ENCODE measurements at places on chromosomes 12 and 14. TPM values are rescaled to one million over a fixed set of nuclear protein-coding genes. Genes with fewer than 3 reads are reported as not detected.

DNA sequence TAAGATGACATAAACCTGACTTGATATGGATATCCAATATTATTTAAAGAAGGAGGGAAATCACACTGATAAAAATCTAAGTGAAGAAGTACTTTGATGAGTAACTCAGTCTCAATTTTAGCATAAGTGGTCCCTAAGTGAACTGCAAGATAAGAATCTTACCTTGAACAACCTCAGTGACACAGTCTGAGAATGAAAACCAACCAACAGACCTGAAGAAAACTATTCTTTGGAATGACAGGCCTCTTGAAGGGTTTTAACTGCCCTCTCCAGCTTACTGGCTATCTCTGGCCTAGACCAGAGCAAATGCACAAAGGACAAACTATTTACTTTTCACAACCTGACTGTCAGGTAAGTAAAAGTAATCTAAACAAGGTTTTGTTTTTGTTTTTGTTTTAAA, 44.7 kb downstream of the CPM start:
- DNase-seq: no peak

DNA sequence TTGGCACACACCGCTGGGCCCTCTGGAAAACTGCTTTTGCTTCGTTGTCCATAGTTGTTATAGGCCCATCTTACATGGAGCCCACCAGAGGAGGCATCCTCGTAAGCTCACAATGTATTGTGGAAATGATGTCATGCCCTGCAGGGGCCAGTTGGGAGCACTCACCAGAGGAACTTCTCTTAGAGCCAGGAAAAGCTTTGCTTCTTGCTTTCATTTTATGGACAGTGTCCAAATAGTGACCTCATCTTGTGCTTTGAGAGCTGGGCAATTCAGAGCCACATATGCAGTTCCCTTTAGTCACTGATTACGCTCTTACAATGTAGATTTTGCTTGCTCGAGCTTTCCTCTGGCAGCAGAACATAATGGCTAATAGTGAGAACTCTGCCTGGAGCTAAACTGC, 275.6 kb downstream of the AACS start:
- peak; percentile 61 for DNase-seq

DNA sequence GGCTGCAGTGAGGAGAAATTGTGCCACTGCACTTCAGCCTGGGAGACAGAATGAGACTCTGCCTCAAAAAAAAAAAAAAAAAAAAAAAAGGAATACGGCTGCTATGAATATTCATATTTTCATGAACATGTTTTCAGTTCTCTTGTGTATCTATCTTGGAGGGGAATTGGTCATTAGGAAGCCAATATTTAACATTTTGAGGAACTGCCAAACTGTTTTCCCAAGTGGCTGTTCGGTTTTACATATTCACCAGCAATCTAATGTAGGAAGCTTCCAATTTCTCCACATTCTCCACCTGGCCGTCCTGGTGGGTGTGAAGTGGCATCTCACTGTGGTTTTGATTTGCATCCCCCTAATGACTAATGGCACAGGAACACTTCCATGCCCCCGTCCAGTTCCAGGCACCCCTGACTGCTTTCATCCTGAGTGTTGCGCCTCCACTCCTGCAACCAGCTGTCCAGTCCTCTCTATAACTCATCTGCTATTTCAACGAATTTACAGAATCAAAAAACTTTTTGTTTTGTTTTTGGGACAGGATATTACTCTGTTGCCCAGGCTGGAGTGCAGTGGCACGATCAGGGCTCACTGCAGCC, 5.7 kb downstream of the STXBP6 start:
- DNase-seq: no peak

- DNase-seq: no peak
Observed at GRCh38 chr12:90939382-90939781, 15.6 kb downstream of the CCER1 start.

DNA sequence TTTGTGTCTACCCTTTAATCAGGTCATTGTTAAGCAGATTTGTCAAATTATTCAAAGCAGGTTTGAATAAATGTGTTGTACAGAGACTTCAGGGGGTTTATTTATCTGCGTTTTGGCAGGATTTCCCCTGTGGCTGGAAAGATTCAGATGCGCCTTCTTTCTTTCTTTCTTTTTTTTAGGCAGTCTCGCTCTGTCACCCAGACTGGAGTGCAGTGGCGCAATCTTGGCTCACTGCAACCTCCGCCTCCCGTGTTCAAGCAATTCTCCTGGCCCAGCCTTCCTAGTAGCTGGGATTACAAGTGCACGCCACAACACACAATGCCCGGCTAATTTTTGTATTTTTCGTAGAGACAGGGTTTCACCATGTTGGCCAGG, 6.3 kb upstream of the NANOGNB start:
- no peak for DNase-seq

GRCh38 chr14:101074196-101075024, 170.9 kb upstream of the RTL1 start:
- no peak for DNase-seq

DNA sequence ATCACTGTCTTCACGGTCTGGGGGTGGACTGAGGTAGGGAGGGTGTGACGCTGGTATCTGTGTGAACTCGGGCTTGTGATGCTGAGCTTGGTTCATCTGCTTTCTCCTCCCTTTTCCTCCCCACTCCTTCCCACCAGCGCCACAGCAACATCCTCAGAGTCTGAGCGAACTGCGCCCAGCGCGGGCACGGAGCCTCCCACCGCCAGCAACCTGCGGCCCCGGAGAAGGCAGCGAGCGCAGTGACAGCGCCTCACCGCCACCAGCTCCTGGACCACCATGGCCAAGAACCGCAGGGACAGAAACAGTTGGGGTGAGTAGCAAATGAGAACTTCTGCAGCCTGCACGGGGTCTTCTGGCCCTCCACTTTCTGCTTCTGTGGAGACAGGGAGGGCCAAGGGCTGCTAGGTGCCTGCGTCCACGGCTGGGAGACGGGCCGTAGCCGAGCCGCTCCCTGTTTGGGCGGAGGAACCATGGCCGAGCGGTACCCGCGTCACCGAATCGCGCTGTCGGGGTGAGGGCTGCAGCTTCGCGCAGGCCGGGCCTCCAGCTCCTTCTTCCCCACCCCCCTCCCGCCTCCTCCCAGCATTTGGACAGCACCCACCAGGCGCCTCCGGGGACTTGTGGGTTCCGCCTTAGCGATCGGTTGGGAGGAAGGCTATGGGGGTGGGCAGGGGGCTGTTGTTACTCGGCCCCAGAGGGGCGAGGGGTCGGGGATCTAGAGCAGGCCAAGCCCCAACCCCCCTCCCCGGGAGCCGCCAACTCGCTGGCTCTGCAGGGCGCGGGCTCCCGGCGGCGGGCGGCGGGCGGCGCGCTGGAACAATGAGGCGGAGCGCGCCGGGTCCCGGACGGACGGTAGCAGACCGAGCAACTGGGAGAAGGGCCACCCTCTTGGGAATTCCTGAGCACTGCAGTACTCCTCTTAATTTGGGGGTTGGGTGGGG, at the start of gene ATL1:
Gene ATL1, plus strand, starts transcription at position 156 of the 941 bp plus-strand sequence. Its CDS starts 121 bp downstream, at position 277.
- peak; percentile 92 for DNase-seq

The FGD4 gene
- 12.5 TPM for total RNA-seq

The NANOG gene
- not detected for total RNA-seq

The PMEL gene
- 1.1 TPM for total RNA-seq

The TAS2R14 gene
- 1.4 TPM for total RNA-seq

The PPP1R1A gene
- 190 TPM for total RNA-seq

The SDR9C7 gene
- total RNA-seq: not detected

The SLC25A21 gene
- 1.7 TPM for total RNA-seq

The OR11H6 gene
- not detected for total RNA-seq

The HOXC12 gene
- total RNA-seq: not detected

The C12orf50 gene
- total RNA-seq: not detected

All from right cardiac atrium (tissue), 5 donors.